Ammon's horn (tissue), 1 donor: ENCODE measurements at places on chromosomes 11 and 22.

DNA sequence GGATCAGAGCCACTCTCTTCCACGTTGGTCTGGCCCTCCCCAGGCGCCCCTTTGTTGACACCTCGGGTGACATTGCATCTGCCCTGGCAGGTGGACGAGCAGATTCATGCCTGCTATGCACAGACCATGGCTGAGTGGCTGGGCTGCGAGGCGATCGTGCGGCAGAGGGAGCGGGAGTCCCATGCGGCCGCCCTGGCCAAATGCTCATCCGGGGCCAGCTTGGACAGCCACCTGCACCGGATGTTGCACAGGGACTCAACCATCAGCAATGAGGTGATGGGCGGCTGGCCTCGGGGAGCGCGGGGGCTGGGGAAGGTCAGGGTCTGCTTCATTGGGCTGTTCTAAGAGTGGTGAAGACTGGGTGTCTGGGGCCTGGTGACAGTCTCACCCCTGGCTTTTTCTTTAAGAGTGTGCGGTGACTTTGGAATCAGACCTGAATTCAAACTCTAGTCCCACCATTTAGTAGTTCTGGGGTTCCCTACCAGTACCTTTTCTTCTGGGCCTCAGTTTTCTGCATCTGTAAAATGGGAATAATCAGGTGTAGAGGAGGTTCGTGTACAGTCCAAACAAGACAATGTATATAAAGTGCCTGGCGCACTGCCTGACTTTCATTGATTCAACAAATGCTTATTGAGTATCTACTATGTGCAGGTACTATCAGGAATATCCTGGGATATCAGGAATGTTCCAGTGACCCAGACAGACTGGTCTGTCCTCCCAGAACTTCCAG, 53.0 kb downstream of the LHFPL7 start:
- DNase-seq, result no peak

DNA sequence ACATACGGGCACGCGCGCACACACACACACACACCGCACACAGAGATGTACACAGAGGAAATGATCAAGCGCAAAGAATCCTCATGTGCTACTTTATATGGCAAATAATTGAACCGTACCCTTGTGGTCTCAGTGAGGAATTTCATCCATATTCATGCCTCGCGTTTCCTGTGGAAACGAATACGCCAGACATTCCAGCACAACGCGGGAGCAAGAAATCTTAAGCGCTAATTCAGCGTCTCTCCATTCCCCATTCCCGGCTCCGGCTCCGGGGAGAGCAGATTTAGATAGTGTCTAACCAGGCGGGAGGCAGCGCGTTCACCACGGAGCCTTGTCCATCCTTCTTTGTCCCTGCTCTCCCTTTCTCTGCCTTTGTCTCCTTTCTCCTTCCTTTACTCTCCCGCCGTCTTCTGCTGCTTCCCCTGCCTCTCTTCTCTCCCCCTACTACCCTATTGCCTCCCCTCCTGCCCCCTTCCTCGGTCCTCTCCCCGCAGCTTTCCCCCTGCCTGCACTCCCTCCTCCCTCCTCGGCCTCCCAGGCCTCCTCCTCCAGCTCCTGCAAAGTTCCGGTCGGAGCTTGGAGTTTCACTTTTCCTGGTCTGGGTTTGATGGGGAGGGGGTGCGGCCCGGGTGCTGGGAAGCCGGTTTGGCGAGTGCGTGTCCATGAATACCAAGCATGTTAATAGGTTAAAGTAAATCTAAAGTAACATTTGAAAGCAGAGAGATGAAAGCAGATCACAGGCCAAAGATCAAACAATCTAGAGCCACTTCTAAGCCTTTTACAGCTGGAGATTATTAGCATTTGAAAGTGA, 579.3 kb downstream of the BUD13 start:
- DNase-seq, result peak; percentile 26

- DNase-seq, result no peak
These were observed 96.9 kb upstream of the ANO1 start for GRCh38 chr11:69981119-69981784.

DNA sequence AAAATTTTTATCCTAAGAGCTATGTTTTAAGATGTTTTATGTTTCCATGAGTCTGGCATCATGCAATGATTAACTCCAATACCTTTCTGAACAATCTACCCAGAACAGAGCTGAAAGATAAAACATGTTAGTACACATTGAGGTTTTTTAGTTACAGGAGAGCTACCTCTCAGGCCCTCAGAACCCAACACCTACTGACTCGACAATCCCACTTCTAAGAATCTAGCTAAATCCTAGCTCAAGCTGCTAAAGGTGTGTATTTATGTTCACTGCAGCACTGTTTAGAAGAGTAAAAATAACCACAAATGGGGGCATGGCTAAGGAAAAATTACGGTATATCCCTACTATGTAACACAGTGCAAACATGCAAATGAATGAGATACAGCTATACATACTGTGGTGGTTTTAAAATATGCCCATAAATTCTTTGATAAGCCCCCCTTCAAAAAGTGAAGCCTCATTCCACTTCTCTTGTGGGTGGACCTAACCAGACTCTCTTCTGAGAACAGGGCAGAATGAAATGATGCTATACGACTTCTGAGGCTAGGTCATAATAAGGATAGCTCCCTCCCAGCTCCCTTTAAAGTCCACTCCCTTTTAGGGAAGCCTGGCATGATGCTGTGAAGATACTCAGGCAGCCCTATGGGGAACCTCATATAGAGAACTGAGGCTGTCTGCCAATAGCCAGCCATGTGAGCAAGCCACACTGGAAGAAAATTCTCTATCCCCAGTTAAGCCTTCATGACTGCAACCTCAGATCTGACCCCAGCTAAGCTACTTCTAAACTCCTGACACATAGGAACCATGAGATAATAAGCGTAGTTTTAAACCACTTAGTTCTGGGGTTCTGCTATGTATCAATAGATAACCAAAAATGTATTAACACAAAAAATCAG, 29.5 kb downstream of the TMEM123 start:
- DNase-seq, result peak; percentile 53

GRCh38 chr11:27660171-27660570, 40.1 kb downstream of the BDNF start:
- no peak for DNase-seq

DNA sequence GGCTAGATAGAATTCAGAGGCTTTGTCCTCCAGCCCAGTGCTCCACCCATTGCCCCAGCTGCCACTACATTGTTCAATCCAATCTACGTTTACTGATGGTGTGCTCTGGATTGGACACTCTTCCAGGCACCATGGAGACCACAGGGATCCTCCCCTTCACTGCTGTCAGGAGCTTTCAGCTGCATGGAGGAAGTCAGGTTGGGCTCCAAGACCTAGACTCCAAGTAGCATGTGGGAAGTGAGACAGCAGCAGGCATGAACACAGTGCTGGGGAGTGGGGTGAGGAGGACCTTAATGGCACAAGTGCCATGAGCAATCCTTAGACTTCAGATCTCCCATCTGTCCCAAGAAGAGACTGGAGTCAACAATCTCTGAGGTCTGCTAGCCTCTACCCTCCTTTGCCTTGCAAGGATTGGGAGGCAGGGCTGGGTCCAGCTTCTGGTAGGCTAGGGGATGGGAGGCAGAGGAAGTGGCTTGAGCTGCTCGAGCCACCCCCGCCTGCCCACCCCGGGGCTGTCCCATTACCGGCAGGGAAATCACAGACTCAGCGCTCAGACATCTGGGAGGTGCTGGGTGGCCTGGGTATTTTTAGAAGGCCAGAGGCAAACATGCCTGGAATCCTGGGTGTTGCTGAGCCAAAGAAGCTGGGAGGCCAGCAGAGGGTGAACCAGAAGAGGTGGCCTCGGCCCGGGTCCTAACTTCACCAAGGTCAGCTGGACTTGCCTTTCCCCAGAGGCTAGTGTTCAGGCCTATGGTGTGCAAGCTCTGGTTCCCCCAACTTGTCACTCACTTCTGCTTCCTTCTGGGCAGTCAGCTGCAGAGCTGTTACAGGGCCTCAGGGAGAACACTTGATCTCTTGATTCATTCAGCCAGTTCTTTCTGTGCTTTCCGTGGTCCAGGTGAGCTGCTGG, 15.2 kb upstream of the FCHSD2 start:
- peak; percentile 54 for DNase-seq

DNA sequence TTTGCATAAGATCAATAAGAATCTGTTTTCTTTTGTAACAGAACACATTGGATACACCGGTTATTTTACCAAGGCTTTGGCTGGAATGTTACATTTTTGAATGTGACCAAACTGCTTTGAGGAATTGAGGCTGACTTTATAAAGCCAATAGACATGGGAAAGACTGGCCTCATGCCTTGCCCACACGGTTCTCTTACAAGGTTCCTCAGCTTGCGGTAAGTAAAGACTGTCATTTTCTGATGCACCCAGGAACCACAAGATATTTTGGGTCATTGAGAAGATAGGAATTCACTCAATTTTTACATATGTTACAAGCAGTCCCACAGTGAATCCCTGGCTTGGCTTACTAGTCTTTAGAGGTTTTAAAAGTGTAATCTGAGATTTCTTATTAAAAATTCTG, 23.9 kb downstream of the OR10A6 start:
- no peak for DNase-seq

DNA sequence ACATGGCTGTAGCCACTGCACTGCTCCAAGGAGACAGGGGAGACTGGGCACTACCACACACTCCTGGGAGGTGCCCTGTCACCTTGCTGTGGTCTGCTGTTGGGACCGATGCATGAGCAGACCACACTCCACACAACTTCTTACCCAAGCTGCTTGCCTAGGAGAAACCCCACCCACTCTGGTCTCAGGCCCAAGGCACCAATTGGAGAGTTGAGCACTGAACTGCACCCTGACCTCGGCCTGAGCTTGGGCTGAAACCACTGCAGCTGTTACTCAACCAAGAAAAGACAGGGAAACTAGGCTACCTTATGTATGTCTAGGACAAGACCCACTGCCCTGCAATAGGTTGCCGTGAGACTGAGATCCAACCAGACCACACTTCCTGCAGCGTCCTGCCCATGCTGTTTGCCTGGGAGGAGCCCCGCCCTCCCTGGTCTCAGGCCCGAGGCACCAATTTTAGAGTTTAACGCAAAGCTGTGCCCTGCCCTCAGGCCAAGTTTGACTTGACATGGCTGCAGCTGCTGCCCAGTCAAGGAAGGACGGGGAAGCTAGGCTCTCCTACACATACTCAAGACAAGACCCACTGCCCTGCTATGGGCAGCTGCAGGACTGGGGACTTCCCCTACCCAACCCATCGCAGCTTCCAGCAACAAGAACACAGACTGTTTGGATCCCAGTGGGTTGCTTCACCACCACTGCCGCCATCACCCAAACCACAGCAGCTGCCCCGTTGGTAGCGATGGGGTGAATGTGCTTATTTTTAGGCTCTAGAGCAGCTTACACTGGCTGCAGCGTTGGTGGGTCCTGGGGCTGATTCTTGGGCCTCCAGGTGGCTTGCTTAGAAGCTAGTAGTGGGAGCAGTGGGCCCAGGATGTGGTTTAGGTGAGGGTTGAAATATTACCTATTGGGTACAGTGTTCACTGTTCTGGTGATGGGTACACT, 66.8 kb downstream of the BRD1 start:
- no peak for DNase-seq

- no peak for DNase-seq
These were observed 1.4 kb upstream of the CELSR1 start for GRCh38 chr22:46538814-46539160.

DNA sequence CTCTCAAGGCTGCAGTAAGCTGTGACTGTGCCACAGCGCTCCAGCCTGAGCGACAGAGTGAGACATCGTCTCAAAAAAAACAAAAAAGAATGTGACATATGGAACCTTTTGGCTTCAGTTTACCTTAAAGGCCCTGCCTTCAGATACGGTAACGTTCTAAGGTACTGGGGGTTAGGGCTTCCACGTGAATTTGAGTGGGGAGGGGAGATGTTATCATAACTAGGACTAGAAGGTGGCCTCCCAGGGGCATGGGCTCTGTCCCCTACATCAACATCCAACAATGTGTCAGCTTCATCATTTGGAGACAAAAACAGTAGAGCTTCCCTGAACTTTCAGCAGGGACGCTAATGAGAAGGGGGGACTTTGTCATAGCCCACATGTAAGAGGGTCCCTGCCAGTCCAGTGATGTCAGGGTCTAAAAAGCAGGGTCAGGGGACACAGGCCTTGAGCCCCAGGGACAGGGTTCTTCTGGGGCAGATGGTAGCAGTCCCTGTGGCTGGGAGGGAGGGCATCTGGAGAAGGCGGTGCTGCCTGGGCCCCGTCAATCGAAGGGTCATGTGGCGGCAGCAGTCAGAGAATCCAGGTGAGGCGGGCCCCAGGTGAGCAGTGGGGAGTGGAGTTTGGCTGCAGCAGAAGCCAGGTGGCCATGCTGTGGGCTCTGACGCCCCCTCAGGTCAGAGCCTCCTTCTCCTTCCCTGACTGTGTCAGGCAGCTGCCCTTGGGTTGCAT, 79.8 kb downstream of the BCR start:
- DNase-seq, result no peak
